Right lung (tissue), 10 donors: ENCODE measurements at places on chromosomes 7 and 10.

DNA sequence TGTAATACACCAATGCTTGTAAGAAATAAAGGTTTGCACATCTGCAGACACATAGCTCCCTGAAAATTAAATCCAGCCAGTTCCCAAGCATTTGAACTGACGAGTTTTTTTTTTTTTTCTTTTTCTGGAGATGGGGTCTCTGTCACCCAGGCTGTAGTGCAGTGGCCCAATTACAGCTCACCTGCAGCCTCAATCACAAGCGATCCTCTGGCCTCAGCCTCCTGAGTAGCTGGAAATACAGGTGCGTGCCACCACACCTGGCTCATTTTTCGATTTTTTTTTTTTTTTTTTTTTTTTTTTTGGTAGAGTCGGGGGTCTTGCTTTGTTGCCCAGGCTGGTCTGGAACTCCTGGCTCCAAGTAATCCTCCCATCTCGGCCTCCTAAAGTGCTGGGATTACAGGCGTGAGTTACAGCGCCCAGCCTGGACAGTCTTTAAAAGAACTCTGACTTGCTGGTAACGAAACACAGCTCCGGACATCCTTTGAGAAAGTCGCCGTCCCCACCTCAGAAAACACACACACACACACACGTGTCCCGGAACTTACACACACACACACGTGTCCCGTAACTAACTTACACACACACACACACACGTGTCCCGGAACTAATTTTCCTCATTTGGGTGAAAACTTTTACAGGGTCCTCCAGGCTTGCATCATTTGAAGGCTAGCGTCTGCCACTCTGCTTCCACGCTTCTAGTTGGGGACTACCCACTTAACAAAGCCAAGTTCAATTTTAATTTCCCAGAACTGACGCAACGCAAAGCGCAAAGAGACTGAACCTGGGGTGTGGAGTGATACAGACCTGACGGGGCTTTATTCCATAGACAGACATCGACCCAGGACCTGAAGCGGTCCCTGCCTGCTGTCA is 18.6 kb downstream of the OCM2 start:
- no peak for DNase-seq

- DNase-seq = no peak
Observed at GRCh38 chr7:107563081-107563774, 492 bp downstream of the COG5 start.

DNA sequence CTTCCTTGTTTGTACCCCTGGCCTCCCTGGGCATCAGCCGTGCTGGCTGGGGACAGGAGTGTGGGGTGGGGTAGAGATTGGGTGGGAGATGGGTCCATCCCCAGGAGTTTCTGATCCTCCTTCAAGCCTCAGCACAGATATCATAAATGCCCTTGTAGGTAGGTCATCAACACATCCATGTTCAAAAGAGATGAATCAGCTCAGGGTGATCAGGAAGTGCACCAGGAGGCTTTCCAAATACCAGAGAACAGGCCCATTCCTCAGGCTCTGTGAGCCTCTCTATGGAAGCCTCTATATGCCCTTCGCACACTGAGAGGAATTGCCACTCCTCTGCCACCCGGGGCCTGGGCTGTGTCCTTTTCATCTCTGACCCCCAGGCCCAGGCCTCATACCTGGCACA is 31.9 kb upstream of the ADCYAP1R1 start:
- DNase-seq = no peak

GRCh38 chr7:7519056-7519455 is 16.6 kb downstream of the COL28A1 start:
- no peak for DNase-seq
